ENCODE measurements at places on chromosomes 12 and 14.
A peak's percentile ranks its signal among the peaks of the same experiment; 100 is the strongest.

- no peak for DNase-seq
Measured at GRCh38 chr12:47302111-47302671, 222.4 kb upstream of the AMIGO2 start.

GRCh38 chr12:122964439-122965257 is 1.6 kb downstream of the ABCB9 start:
- peak; percentile 36 for DNase-seq

DNA sequence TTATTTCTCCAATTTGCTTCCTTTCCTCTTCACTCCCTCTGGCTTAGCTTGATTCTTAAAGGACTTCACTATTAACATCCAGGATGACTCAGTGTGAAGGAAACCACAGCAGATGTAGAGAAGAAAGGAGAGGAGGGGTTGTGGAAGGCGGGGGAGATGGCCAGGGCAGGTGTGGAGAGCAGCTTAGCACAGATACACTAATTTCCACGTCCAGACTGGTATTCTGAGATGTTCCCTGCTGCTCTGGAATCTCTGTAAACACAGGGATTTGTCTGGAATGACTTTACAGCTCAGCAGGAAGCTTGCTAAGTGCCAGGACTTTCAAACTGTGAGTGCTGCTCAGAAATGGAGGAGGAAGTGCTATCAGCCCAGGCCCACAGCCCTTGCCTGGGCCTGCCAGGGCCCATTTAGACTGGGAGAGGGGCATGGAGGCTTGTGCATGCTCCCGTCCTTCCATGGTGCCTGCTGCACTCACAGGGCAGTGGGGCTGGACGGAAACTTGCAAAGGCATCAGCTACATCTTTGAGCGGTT is 202.5 kb upstream of the DDHD1 start:
- DNase-seq: no peak

GRCh38 chr14:78417532-78417931 is 247.4 kb downstream of the NRXN3 start:
- DNase-seq: no peak

DNA sequence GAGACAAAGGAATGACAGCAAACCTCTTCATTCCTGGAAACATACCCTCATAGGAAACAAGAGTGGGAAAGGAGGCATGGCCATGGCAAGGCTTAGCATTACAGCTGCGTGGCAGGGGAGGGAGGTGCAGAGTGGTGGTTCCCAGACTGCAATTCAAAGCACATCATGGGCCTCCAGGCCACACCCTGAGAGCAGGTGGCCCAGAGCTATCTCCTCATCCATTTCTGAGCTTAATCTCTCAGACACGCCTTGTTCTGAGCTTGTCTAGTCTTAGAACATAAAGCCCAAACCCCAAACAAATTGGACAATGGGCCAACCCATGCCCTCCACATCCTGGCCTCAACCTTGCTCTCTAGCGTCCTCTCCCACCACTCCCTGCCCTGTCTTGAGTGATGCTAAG is 5.9 kb upstream of the KRT3 start:
- no peak for DNase-seq

DNA sequence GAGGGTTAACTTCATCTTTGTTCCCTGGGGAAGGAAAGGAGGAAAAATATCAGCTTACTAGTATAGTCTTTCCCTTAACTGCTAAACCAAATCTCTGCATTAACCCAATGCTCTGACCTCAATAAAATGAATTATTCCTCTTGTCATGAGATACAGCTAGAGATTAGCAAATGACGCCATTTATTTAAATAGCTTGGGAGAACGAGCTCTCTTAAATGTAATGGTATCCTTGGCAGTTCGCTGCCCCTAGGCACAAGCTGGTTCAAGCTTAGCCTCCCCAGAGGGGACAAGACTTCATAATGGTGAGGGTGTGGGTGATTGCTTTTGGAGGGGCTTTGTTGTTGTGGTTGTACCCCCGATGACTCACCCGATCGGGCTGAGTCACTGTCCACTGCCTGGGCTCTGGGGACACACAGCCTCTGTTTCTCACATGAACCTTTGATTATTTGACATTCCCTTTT is 19.6 kb downstream of the FNTB start:
- DNase-seq: peak; percentile 69

GRCh38 chr14:28121512-28122297 is 644.9 kb upstream of the FOXG1 start:
- DNase-seq: no peak

DNA sequence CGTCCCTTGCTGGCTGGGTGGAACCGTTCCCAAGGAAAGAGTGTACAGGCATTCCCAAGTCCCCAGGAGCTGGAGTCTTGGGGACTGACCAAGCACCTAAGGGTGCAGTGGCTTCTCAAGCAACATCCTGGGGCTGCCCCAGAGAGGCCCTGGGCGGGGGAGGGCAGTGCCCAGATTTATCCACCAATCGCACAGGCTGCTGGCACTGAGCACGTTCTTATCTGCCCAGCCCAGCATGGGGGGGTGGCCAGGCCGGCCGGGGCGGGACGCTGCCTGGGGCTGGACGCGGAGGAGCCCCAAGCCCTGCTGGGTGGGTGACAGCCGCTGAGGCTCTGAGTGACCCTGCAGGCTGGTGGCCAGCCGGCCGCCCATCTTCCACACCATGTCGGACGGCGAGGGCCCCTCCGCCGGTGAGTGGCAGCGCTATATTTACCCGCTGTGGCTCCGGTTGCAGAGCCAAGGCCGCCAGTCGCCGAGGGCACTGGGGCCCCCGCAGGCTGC is 53.4 kb downstream of the CYP46A1 start:
- peak; percentile 41 for DNase-seq

DNA sequence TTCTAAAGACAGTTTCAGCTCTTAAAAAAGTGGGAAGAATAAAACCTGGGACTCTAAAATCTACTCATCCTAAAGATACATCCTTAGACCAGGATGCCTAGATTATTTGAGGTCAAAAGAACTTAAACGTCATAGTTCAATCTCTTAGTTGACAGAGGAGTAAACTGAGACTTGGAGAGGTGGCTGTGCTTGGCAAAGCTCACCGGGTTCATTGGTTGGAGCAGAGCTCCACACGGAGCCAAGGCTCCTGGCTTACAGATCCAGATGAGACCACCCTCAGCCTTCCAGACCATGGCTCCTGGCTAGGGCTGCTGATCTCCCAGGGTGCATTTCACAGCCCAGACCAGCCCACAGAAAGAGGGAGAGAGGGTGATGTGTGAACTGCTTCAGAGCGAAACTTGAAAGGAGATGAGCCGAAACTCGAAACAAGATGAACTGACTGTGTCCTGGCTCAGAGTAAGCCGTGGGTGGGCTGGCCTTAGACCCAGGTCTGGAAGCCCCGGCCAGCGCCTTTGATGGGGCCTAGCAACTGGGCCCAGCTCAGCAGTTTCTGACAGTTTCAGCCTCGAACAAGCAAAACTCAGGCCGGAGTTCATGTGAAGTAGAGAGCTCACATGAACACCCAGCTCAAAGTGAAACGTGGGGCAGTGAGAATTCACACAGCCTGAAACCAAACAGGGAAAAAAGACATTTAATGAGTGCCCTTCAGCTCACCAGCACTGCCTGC is 1044.8 kb downstream of the BCL11B start:
- DNase-seq: no peak

DNA sequence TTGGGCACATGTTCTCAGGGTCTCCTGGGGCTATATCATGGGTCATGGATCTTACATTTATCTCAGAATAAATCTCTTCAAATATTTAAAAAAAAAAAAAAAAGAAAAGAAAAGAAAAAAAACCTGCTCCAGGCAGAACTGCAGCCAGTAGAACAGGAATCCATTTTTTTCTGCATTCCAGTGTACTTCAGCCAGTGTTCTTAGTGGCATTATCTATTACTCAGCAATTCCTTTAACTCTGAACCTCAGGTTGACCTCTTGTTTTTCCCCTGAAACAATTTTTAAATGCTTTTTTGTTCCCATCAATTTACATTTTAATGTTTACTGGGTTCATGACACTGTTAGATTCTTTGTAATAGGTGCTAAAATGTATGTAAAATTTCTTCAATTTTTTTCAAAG is 66.7 kb upstream of the STXBP6 start:
- DNase-seq: no peak

GRCh38 chr12:48816143-48816854 is 2.0 kb upstream of the CACNB3 start:
- DNase-seq: no peak

- no peak for DNase-seq
Measured at GRCh38 chr14:79094951-79095350, 924.8 kb downstream of the NRXN3 start.

DNA sequence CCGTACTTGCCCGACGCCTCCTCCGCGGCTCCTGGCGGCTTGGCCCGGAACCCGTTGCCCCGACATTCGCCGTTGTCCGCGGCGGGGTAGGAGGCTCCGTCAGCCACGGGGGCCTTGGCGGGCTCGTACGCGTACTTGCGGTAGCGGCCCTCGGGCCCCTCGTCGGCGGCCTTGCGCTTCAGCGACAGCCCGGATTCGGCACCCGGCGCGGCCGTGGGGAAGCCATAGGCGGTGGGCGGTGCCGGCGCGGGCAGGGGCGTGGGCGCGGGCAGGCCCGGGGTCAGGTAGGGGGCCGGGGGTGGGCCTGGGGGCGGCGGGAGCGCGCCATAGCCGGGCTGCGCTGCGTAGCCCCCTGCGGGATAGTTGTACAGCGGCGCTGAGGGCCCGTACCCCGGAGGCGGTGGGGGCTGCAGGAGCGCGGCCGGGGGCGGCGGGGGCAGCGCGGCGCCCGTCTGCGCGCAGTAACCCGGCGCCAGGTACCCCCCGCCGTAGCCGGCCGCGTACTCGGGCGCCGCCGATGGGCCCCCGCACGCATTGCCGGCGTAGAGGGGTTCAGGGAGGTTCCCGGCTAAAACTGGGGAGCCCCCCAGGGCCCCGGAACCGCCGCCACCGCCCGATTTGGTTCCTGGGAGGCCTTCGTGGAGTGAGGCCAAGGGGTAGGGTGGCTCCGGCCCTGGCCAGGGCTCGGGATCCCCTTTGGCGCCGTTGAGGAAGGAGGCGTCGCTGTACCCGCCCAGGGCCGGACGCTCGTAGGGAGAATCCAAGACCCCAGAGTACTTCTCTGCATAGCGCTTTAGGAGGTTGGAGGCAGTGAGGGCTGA is 26.9 kb downstream of the FIGNL2 start:
- DNase-seq: peak; percentile 77

- no peak for DNase-seq
Measured at GRCh38 chr12:7013101-7013500, 5.2 kb downstream of the LPCAT3 start.

GRCh38 chr14:90837355-90837754 is 21.1 kb upstream of the TTC7B start:
- no peak for DNase-seq

DNA sequence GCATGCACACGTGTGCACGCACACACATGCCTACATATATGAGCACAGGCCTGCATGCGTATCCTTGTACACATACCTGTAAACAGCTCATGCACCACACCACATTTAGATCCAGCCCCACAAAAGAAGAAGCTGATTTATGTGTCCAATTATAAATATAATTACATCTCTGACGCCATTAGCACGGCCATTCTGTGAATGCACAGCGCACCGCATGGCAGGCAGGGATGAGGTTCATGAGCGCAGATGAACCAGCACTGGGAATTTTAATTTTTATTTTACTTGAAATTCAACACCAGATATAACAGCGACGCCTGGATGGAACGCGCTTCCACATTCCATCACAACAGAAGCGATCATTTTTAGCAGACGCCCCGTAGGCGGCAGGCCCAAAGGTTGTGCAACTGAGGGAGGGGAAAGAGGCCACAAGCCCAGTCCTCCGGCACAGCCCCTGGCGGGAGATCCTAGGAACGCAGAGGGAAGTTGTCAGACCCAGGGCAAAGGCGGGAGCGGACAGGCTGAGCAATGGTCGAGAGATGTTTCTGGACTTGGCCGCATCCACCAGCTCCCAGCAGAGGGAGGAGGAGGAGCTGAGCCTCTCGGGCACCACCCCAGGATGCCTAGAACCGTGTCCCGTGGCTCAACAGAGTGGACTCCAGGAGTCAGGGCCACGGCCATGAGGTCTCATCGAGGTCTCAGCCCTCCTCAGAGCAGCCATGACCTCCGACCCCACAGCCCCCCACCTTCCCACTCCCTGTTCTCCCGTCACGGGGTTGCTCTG is 37.9 kb upstream of the GALNT9 start:
- DNase-seq: peak; percentile 42

GRCh38 chr12:67579662-67580003 is 68.9 kb upstream of the DYRK2 start:
- DNase-seq: no peak

DNA sequence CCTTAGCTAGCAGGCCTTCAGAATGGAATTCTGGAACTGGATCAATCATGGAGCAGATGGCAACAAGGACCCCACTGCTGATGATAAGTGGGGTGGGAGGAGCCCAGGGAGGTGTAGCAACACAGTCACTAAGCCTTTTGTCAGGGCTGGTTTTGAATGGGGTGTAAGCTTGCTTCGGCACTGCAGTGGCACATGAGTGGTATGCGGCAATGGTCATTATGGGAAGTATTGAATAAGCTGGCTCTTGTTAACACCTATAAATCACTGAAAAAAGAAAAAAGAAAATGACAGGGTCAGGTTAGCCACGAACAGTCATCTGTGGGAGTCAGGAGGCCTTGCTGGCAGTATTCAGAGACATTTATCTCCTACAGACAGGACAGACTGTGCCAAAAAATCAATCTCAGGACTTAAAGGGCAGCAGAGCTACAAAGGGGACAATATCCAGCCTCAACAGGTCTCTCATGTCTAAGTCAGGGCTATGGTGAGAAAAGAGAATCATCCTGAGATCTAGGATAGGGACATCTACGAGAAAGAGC is 19.1 kb downstream of the CDKL1 start:
- no peak for DNase-seq

GRCh38 chr14:61491224-61491623 is 169.8 kb downstream of the PRKCH start:
- no peak for DNase-seq

- DNase-seq: no peak
Measured at GRCh38 chr12:62351326-62351725, 91.1 kb downstream of the USP15 start.

DNA sequence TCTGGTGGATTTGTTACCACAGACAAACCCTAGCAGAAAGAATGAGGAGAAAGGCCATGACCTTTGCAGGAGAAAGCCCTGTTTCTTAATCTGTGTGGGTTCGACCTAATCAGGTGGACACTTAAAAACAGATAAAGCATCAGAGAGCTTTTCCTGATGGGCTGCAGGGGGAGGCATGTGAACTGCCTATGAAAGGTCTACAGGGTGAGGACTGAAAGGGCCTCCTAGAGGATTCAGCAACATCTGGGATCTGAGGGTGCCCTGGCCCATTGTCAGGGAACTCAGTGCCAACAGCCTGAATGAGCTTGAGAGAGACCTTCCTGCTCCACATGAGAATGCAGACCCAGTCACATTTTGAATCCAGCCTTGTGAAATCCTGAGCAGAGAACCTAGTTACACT is 178.8 kb upstream of the DDHD1 start:
- no peak for DNase-seq

DNA sequence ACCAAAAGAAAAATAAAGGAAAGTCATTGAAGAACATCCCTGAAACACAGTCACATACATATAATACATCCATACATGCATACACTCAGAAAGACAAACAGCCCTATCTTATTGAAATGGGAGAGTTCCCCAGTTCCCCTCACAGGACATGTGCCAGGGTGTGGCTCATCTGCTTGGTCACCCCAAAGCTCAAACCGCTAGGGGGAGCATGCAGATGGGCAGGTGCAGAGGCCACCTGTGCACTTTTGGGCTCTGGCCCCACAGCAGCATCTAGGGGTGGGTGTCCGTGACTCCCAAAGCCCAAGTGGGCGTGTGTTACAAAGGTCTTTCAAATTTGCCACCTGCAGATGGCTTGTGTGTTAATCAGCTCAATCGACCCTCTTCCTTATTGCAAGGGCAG is 75.2 kb downstream of the CMAS start:
- DNase-seq: no peak

Measured in kidney (tissue), 22 donors.